Ovary (tissue), 10 donors: ENCODE measurements at places on chromosomes 11 and 22. TPM values are rescaled to one million over a fixed set of nuclear protein-coding genes. Genes with fewer than 3 reads are reported as not detected.

The OR10G7 gene
- polyA plus RNA-seq, result not detected

- DNase-seq, result no peak
Measured at GRCh38 chr22:39449708-39450107, 7.1 kb upstream of the MGAT3 start.

DNA sequence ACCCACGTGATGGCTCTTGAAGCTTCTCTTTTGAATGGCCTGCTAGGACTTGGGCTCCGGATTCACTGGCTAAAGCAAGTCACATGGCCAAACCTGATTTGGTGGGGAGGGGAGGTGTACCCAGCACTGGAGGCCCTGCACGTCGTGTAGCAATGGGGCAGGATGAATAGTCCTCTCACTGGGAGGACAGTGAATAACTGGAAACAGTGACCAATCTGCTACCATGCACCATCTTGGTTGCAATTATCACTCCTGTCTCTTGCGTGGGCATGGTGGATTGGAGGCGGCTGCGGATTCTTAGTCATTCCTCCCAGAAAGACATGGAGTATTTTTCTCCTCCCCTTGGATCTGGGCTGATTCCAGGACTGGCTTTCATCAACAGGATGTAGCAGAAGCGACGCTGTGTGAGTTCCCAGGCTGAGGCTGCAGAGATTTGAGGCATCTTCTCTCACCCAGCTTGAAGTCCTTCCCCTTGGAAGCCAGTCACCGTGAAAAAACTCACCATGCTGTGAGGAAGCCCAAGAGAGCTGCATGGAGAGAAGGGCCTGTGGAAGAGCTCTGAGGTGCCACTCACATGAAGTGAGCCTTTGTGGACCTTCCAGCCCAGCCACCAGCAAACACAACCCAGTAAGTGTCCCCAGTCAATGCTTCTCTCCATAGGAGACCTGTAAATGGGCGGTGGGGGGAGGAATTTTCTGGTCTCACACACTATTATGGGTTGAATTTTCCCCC, 70.4 kb downstream of the IGLL1 start:
- peak; percentile 33 for DNase-seq

The APOA4 gene
- polyA plus RNA-seq, result 0.19 TPM

GRCh38 chr11:116771935-116772334, 852 bp downstream of the BUD13 start:
- DNase-seq, result no peak

GRCh38 chr11:116927163-116927974, 89.9 kb upstream of the APOA1 start:
- DNase-seq, result no peak

DNA sequence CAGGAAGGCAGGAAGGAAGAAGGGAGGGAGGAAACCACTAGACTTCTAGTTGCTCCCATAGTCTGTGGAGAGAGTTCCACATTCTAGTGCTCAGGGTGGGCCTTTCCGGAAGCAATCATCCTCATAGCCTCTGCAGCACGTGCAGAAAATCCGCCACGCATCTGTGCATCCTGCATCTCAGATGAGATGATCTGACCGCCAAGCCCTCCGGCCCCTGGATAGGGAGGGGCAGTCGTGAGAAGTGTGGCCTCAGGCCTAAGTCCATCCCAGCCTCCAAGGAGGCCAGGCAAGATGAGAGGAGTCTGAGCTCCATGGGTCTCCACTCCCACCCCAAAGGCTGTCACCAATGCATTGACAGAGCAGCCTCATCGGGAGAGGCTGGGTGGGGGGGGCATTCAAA, 30.4 kb upstream of the IGSF9B start:
- DNase-seq, result no peak
